Brain microvascular endothelial cell (primary cell): ENCODE measurements at places on chromosomes 7 and 10.
A peak's percentile ranks its signal among the peaks of the same experiment; 100 is the strongest.

DNA sequence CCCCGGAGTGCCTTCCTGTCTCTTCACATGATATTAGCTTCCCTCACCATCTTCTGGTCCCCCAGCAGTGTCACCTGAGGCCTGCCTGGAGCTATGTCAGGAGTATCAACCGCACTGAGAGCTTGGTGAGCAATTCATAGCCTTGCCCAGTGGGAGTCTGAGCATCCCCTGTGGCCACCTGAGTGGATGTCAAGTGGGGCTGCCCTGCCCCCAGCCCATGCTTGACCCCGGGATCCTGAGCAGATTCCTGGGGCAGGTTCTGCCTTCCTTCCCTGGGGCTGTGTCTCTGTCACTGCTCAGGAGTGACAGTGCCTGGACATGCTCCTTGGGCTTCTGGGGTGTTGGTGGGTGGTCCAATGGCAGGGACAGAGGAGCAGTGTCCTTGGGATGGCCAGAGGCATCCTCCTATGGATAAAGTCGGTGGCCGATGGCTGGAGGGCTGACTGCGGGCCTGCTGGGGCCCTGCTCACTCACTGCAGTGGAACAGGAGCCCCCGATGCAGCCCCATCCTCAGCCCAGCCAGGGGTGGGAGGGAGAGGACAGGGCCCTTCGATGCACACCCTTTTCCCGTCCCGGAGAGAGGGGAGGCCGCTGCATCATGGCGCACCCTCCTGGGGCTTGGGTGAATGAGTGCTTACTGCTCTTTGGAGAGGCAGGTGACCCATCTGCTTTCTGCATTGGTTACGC is 95.7 kb downstream of the BMS1 start:
- DNase-seq = no peak

GRCh38 chr10:33655921-33656320 is 321.5 kb upstream of the NRP1 start:
- no peak for DNase-seq

- DNase-seq = no peak
These were observed 1.3 kb downstream of the NFE2L3 start for GRCh38 chr7:26153241-26153822.

DNA sequence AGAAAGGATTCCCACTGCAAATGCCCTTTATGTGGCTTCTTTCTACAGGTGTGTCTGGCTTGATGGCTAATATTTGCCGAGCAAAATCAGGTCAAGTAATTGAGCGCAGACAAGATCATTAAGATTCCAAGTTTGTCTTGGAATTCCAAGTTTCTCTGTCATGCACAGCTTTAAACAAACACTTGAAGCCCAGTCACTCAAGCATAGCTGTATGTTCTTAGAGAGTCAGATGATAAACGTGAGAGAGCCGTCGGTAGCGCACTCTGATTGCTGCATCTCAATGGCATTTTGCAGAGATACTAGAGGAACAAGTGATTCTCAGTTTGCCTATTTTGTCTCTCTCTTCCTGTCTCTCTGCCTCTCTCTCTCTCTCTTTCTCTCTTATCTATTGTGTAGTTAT is 658 bp downstream of the DMBT1 start:
- DNase-seq = no peak

DNA sequence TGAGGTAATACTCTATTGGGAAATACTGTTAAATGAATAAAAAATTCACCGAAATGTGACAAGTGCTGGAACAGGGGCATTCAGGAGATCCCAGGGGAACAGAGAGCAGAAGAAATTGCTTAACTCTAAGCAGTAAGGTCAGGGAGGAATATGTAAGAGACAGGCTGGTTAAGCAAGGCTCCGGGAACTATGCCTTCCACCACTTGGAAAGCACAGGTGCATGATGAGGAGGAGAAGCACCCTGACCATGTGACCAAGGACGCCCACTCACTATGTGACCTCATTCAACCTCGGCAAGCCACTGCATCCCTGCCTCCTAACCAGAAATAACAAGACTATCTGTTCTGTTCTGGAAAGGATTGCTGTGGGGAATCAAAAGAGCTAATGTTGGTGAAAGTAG is 218.4 kb downstream of the ELMO1 start:
- DNase-seq = no peak

DNA sequence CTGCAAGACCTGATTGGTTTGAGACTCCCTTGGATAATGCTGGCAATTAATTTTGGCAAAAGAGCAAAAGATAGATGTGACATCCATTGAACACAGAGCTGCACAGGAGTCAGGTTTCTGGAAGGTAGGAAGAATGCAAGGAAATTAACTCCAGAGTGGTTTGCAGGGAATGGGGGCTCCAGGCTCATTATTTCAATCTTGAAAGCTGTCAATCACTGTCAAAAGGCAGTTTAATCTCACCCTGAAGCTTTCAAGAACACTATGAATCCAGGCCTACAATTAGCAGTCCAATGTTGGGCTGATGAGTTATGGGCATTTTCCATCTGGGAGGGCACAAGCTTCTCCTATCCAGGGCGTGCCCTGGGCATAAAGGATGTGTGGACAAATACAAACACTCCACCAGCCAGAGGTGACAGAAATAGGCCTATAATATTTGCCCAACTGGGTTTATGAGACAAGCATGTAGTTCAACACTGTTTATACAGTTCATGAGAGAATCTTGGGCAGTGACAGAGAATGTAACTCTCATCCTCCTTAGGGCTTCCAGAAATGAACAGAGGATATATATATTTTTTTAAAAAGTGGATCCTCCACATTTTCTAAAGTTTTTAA is 80.5 kb downstream of the KCNMA1 start:
- no peak for DNase-seq

- DNase-seq = no peak
These were observed 10.6 kb upstream of the TRPV6 start for GRCh38 chr7:142896151-142896550.

GRCh38 chr10:125158601-125159485 is 1.5 kb downstream of the CTBP2 start:
- no peak for DNase-seq

- DNase-seq = peak; percentile 69
These were observed 2.8 kb downstream of the FAM53B start for GRCh38 chr10:124741281-124741921.

- DNase-seq = no peak
These were observed 46.5 kb downstream of the DRGX start for GRCh38 chr10:49349390-49349789.

DNA sequence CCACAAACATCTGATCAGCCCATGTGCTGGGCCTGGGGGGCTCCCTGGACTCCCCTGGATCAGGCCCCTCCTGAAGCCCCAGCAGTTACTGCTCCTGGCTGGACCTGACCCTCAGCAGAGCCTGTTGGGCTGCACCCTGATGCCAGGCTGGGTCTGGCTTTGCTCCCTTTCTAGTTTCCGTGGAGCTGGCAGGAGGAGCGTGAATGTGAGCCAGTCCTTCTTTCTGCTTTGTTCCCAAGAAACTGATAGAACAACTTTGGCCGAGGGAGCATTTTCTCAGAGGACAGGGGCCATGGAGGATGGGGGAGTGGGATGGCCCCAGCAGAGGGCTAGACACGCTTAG is 128.2 kb downstream of the NEURL1 start:
- no peak for DNase-seq

- no peak for DNase-seq
These were observed 18.2 kb downstream of the NT5C3A start for GRCh38 chr7:33044401-33044718.

DNA sequence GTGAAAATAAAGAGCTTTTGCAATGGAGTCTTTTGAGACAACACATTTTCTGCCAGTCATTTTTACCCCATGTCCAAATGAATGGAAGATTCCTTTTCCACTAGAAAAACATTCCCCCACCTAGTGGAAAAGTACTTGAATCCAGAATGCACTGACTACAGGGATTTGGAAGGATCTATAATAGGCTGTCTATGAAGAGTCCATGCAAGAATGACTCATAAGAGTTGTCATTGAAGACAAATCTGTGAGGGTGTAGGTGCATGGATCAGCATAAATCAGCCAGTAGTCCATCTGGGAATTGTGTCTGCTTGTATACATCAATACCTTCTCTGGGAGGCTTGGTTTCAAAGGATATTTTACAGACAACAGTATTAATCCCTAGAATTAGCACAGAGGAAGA is 32.5 kb upstream of the TRUB1 start:
- DNase-seq = peak; percentile 25

DNA sequence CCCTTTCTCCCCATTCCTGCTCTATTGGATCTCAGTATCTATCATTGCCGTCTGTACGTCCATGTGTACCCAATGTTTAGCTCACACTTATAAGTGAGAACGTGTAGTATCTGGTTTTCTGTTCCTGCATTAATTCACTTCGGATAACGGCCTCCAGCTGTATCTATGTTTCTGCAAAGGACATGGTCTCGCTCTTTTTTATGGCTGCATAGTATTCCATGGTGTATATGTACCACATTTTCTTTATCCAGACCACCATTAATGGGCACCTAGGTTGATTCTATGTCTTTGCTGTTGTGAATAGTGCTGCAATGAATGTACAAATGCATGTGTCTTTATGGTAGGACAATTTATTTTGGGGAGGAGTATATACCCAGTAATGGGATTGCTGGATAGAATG is 94.4 kb upstream of the MPP7 start:
- DNase-seq = no peak
